ENCODE measurements at places on chromosomes 3 and 15. TPM values are rescaled to one million over a fixed set of nuclear protein-coding genes. Genes with fewer than 3 reads are reported as not detected.

DNA sequence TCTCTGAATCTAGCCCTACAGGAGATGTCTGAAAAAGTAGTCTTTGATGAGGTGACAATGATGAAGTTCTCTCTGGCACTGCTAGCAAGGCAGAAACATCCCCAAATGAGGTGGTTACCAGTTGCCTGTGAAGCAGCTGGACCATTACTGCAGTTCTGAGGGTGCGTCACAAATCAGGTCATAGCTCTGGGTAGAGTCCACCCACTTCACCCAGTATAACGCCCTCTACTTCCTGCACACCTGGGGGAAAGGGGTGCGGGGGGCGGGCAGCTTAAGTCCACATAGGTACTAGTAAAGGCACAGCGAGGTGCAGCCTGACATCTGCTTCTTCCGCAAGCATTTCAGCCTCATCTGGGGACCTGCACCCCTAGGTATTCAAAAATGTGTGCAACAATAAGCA, 13.4 kb upstream of the SATB1 start:
- no peak for DNase-seq

GRCh38 chr3:118369892-118370491, 664.7 kb downstream of the IGSF11 start:
- no peak for DNase-seq

MYRIP gene
- total RNA-seq = 4.8 TPM

CA12 gene
- 114 TPM for total RNA-seq

USP13 gene
- 9.1 TPM for total RNA-seq

DNA sequence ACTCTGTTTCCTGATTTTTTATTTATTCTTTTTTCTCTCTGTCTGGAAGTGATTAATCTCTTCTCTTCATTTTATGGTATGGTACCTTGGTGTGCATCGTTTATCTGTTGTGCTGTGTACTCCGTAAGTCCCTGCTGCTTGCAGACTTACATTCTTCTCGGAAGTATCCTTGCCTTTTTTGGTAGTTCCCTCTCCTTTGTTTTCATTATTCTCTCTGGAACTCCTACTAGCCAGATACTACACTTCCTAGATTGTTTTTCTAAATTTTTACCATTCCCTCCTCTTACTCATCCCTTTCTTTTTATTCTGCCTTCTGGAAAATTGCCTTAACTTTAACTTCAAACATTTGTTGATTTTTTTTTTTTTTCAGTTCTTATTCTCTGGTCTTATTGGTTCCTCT, 27.2 kb downstream of the PIK3CA start:
- DNase-seq = no peak

CCDC13 gene
- total RNA-seq = 1.2 TPM

- no peak for DNase-seq
These were observed 67.2 kb downstream of the BOC start for GRCh38 chr3:113278599-113278955.

DNA sequence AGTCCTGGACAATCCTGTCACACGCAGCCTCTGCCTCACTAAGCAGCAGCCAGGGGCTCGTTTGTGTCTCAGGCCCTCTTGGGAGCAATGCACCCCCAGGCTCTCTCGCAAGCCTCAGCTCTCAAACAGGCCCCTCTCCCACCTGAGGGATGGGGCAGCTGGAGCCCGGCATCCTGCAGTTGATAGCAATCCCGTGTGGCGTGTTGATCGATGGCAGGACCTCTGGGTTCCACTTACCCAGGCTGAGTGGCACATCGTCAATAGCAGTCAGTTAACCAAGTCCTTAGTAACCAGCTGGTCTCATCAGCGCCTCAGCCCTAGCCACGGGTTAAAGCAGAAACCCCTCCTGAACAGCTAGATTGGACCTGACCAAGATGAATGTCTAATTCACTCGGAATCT, 36.5 kb upstream of the PLXNA1 start:
- no peak for DNase-seq

Data from ureter (tissue), 1 donor.